CD4-positive, alpha-beta memory T cell (primary cell): ENCODE measurements at places on chromosomes 2 and 18. TPM values are rescaled to one million over a fixed set of nuclear protein-coding genes. Genes with fewer than 3 reads are reported as not detected.
A peak's percentile ranks its signal among the peaks of the same experiment; 100 is the strongest.

DNA sequence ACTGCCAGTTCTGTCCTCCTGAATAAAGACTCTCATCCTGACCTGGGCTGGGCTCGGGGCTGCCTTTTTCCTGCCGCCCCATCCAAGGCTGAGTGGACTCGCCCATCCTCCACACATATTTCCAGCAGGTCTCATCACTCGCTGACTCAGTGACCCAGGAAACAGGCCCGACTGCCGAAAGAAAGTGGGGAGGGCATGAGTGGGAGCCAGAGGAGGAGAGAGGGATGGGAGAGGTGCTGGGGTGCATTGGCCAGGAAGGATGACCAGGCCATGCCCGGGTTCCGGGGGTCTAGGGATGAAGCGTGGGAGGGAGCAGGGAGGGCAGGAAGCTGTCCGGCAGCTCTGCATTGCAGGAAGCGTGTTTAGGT, 66.7 kb downstream of the TWIST2 start:
- DNase-seq, result no peak

The RTP5 gene
- not detected for polyA plus RNA-seq

DNA sequence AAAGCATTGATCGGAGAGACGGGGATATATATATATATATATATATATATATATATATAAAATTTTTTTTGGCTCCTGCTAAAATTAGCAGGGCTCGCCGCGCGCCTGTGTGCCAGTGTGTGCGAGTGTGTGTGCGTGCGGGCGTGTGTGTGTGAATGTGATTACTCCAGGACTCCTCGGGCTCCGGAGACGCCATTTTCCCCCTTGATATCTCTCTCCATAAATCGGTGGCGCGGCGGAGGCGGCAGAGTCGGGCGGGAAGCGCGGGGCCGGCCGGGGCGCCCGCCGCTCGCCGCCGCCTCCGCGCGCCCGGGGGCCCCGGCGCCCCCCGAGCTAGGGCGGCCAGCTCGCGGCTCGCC, 795 bp upstream of the SETBP1 start:
- peak; percentile 24 for DNase-seq

DNA sequence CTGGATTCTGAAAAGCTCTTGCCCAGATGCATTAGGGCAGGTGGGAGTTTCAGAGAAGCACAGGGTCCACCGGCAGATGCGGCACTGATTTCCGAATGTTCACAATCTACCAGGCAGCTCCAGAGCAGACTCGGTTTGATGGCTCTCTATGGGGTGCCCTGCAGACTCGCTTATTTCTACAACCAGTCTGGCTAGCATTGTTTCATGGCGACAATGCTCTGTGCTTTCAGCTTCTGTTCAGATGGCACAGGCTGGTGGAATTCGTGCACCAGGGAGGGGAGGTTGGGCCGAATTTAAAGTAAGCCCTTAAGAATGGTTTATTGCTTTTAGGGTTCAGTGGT, 9.9 kb downstream of the MYT1L start:
- DNase-seq, result no peak

- no peak for DNase-seq
These were observed 195.0 kb downstream of the BCL11A start for GRCh38 chr2:60358476-60358875.

The SERPINB11 gene
- not detected for polyA plus RNA-seq

DNA sequence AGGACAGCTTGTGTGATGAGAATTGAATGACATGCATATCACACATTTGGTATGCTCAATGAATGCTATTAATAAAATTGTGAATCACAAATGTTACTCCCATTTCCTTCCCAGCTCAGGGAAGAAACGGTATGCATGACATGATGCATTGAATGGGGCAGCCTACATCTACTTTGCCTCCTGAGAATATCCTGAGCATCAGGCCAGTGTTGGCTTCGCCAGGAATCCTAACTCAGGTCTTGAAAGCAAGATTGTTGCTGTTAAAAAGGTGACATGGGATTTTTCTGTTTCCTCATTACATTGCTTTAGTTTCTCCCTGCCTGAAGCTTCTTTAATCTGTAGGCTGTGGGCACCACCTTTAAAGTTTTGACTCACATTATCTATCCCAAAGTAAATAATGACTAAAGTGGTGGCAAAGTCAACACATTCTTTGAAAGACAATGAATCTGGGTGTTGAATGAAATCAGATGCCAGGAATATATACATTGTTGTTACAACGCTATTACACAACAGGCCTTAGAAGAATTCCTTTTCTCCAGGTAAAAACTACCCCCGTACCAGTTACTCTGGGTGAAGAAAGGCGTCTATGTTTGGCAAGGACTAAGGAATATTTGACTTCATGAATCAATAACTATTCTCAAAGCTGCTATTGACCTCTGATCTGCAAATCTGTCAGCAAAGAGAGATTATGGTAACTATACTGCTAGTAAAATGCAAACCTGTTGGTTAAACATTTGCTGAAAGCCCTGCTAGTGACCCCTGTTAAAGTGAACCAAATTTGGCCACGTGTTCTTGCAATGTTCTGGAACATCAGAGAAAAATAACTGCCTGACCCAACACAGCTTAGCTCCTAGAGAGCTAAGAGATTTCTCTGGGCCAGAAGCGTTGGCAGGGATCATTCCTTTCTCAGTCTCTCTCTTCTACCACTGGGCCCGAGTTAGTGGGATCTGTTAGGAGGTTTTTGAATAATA, 30.5 kb upstream of the NEDD4L start:
- no peak for DNase-seq

- no peak for DNase-seq
These were observed 17.7 kb downstream of the MYCN start for GRCh38 chr2:15957881-15958713.

- no peak for DNase-seq
These were observed 96.3 kb downstream of the EVA1A start for GRCh38 chr2:75464348-75464946.
